ENCODE measurements at places on chromosomes 2 and 18.

GRCh38 chr18:7393080-7393479 is 162.2 kb downstream of the LRRC30 start:
- no peak for DNase-seq

GRCh38 chr2:36708041-36708741 is 11.7 kb downstream of the VIT start:
- DNase-seq = no peak

GRCh38 chr2:148903979-148904378 is 29.0 kb downstream of the KIF5C start:
- DNase-seq = no peak

DNA sequence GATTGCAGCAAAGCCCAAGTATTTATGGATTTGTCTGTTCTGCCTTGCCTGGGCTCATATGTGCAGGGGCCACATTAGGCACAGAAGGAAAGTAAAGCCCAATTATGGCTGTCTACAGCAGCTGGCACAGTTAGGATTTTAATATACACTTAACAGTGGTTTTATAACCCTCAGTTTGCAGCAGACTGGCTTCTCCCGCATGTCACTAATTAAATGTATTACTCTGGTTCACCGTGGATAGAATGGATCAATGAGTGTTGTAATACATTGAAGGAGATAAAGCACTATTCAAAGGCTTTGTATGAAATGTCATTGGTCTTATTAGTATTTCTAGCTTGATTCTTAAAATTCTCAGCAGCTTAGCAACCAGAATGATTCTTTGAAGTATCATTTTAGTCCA is 320.2 kb downstream of the KCNS3 start:
- DNase-seq = no peak

DNA sequence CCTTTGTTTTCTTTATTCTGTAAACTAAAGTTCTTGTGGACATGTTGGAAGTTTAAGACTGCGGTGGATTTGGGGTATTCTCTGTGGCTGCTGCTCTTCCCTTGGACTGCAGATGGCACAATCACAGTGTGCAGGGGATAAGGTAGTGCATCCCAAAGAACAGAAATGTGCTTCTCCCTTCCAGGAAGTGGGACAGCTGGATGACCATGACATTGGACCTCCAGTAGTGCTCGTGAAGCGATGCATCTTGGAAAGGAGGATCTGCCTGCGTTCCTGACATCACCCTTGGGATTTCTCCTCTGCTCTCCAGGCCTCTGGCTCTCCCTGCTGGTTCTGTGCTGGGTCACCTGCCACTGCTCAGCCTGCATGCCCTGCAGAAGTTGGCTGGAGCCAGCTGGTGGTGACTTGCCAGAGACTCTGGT is 109.9 kb downstream of the SLC4A3 start:
- DNase-seq = no peak

- no peak for DNase-seq
These were observed 174.6 kb downstream of the THADA start for GRCh38 chr2:43421194-43421593.

DNA sequence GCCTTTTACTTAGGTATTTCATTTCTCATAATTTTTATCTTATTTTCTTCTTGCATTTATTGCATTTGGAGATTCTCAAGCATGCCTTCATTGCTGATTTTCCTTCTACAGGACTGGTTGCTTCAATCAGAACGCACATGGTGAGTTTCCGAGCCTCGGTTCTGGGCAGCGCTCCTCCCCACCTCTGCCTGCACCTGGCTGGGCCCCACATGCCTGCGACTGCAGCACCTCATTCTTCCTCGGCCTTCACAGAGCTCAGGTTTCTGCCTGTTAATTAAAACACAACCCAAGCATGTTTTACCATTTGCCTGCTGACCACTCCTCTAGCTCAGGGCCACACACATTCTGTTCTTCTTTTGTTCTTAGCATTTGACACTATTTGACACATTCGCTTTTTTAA is 398.8 kb downstream of the GALR1 start:
- no peak for DNase-seq

GRCh38 chr2:70870790-70871189 is 35.2 kb upstream of the CD207 start:
- no peak for DNase-seq

DNA sequence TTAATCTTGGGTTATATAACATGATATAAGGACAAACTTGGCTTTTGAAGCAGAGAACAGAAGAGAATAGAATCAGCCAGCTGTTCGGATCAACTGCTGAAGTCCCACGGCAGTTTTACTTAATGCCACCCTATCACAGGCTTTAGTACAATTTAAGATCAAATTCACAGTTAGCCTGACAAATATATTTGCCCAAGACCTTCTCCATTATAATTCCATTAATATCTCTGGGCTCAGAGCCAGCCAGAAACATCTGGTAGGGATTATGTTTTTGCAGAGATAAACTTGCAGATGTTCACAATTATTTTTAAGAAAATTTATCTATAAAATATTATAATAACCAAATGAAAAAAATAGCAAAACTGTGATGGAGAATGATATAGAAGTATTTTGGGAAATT is 381.4 kb downstream of the RAD51AP2 start:
- no peak for DNase-seq

- DNase-seq = no peak
These were observed 53.2 kb upstream of the MAT2A start for GRCh38 chr2:85485815-85486214.

DNA sequence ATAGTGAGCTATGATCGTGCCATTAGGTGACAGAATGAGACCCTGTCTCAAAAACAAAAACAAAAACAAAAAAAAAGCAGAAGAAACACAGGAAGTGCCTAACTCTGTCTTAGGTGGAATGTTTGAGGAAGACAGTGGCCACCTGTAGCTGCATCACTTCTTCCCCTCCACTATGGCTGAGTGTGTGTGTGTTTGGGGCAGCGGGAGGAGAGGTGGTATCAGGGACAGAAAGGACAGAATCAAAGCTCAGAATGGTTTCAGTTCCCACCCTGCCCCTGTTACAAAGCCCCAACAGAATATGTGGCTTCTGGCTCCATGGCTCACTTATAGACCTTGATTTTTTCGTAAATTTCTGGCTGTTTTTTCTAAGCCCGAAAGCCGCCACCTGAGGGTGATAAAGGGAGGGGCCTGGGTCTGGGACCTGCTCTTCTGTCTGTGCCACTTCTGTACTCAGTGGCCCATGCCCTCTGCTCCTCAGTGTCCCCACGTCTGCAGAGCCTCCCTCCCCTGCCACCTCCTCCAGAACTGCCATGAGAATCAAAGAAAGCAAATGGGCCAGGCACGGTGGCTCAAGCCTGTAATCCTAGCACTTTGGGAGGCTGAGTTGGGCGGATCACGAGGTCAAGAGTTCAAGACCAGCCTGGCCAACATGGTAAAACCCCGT is 27.4 kb downstream of the SERTAD2 start:
- DNase-seq = no peak

GRCh38 chr2:227347117-227347516 is 22.1 kb downstream of the MFF start:
- no peak for DNase-seq

DNA sequence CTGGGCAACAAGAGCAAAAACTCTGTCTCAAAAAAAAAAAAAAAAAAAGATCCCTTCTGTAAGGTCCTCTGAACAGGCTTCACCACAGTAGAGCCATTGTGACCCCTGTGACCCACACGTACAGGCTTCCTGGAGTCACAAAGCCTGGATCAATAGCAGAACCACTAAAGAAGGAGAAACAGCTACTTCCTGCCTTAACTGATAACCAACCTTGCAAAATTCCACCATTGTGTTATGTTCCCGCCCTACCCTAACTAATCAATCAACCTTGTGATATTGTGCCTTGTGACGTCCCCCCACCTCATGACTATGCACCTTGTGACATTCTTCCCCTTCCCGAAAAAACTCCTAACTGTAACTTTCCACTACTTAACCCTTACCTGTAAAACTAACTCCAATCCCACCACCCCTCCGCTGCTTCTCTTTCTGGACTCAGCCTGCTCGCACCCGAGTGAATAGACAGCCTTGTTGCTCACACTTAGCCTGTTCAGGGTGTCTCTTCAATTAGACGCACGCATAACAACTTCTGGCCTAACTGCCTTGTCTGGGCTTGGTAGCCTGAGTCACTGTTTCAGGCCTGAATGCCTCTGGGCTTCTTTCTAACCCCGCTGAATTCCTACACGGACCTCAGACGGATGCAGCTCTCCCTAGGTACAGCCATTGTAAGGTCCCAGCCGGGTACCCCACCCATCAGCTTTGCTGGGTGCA is 13.9 kb downstream of the SCYGR8 start:
- DNase-seq = no peak

DNA sequence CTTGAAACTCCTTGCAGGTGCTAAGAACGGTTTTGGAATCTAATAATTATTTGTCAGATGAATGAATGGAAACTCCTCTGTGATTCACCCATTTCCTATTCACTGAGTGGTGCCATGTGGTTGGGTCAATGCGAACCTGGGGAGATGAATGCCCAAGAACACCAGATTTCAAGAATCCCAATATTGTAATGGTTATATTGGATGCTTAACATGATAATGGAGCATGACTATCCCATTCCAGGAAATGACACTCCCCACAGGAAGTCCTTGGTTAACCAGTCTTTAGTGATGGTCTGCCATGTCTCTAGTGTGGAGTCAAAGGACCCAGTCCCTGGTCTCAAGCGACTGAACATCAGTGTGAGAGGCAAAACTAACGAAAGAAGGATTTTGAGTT is 67.9 kb upstream of the ST3GAL5 start:
- no peak for DNase-seq

DNA sequence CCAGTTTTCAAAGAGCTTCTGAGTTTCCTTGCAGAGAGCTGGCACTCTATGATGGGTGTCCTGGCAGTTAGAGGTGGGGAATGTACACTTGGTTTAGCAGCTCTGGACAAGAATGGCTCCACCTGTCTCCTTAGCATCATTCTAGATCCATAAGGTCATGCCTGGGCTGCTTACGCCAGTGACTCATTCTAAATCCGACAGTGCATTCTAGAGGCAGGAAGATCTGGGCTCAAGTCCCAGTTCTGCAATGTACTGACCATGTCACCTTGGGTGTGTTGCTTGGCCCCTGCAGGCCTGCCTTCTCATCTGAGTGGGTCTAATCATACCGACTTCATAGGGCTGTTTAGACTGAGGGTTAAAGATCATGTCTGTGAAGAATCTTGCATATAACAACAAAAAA is 46.5 kb downstream of the PTGR3 start:
- no peak for DNase-seq

GRCh38 chr18:35377875-35378573 is 887 bp upstream of the ZNF396 start:
- DNase-seq = no peak

- no peak for DNase-seq
These were observed 124.8 kb upstream of the NYAP2 start for GRCh38 chr2:225274751-225275150.

DNA sequence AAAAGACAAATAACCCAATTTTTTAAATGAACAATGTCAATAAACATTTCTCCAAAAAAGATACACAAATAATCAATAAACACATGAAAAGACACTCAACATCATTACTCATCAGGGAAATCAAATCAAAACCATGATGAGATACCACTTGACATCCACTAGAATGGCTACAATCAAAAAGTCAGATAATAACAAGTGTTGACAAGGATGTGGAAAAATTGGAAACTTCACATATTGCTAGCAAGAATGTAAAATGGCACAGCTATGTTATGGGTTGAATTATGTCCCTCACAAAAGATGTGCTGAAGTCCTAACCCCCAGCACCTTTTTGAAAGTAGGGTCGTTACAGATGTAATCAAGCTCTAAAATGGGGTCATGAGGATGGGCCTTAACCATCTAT is 33.2 kb downstream of the TNS1 start:
- DNase-seq = no peak

- no peak for DNase-seq
These were observed 41.1 kb upstream of the SCYGR1 start for GRCh38 chr2:227428731-227429285.

DNA sequence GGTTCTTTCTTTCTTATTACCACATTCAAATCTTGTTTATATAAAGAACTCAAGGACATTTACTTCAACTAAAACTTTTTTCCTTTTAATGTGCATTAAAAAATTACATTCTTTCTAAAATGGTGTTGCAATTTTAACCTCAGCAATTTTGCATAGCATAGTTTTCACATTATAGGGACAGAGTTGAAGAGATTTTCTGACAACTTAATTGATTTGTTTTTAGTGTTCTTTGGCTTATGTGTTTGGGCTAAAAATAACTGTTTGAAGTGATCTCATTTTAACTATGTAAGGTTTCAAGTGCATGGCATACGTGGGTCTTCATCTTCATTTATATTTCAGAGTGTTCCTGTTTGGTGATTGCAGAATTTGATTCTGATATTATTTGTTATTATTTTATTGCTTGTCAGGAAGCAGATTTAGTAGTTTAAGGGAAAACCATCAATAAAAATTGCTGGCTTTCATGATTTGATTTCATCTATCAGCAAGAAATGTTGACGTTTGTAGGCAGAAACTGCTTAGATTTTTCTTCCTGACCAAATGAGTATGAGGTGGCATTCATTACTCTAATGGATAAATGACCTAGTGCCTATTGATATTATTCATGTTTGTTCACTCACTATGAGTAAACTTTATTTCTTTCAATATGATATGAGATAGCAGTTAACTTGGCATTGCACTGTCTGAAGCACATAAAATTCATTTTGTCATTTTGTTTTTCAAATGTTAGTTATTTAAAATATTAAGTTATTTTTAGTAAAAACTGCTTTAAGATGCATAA is 398.4 kb downstream of the NUP35 start:
- no peak for DNase-seq

DNA sequence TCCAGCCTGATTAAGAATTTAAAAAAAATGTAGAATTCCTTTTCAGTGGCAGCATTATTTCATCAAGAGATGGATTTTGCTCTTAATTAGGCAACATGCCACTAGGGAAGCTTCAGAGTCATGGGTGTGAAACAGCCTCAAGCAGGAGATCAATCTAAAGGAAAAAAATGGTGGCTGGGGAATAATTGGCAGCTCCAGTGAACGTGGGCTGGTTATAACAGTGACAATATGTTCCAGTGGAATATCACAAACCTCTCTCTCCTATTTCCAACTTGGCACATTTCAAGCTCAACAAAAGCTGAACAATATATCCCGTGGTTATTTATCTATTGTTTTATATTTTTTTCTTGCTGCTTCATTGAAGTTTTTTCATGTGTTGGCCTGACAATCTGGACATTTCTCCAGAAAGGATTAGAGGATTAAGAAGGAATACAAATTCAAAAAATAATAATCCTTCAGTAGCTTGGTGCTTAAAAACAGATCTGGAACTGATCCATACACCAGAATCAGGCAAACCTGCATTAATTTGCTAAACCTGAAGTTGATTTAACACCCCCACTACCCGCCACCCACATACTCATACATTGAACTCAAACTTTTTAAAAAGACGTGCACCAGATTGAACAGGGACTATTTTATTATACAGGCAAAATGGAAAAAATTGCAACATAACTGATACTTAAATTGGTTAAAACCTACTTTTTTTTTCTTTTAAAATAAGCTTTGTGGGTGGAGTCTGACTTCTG is 255.9 kb upstream of the SPRED2 start:
- DNase-seq = no peak

GRCh38 chr2:105904938-105905337 is 160.2 kb downstream of the NCK2 start:
- no peak for DNase-seq

- no peak for DNase-seq
These were observed 2.5 kb upstream of the IFIH1 start for GRCh38 chr2:162320864-162321517.
